ENCODE measurements at places on chromosomes 1 and 21.

DNA sequence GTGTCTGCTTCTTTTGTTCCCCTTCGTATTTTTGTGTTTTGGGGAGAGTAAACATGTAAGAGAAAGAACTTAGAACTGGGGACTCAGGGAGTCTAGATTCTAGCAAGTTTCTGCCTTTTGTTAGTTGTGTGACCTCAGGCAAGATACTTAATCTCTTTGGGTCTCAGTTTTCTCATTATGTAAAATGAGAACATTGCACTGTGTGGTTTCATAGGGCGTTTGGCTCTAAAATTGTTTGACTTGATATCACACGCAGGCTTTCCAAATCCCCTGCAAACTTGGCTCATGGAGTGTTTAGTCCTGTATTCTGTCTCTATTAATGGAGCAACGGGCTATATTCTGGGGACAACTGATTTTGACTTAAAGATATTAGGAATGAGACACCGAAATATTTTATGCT, 57.7 kb downstream of the NTNG1 start:
- peak; percentile 24 for DNase-seq

DNA sequence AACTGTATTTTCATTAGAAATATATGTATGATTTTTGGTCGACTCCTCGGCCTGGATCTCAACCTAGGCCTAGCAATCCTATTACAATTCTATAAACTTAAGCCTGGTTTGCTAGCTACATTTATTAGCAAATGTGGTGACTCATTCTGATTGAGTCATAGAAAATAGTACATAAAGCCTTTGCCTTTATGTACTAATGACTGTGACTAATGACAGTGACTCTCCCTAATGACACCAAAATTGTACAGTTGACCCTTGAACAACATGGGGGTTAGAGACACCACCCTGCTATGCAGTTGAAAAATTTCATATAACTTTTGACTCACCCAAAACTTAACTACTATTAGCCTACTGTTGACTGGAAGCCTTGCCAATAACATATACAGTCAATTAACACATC, 78.9 kb downstream of the CLEC20A start:
- peak; percentile 19 for DNase-seq

- no peak for DNase-seq
Observed at GRCh38 chr1:4634793-4635406, 19.5 kb upstream of the AJAP1 start.

- DNase-seq: no peak
Observed at GRCh38 chr21:34692458-34693020, 23.7 kb downstream of the CLIC6 start.

DNA sequence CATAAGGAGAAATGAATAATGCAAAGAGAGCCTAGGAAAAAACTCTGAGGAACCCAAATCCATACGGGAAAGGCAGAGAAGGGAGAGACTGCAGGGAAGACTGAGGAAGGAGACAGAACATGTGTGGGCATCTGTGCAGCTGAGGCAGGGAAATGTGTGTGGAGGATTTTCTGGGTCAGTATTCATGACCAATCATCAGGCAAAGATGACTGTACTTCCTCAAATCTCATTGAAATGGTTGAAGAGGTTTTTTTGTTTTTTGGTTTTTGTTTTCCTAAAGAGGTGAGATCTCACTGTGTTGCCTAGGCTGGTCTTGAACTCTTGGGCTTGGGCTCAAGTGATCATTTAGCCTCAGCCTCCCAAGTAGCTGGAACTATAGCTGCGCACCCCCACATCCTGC, 15.7 kb downstream of the DIP2A start:
- DNase-seq: no peak

- DNase-seq: no peak
Observed at GRCh38 chr1:74637296-74637695, 36.3 kb downstream of the ERICH3 start.

GRCh38 chr1:57111175-57111574, 145.4 kb upstream of the C8B start:
- DNase-seq: no peak

GRCh38 chr21:33201956-33202355, 27.8 kb upstream of the IFNAR2 start:
- DNase-seq: no peak

- DNase-seq: no peak
Observed at GRCh38 chr1:216533776-216534175, 110.5 kb upstream of the USH2A start.

- DNase-seq: no peak
Observed at GRCh38 chr1:204326771-204327300, 32.9 kb downstream of the PLEKHA6 start.

GRCh38 chr1:55055084-55055882, 15.9 kb downstream of the PCSK9 start:
- no peak for DNase-seq

DNA sequence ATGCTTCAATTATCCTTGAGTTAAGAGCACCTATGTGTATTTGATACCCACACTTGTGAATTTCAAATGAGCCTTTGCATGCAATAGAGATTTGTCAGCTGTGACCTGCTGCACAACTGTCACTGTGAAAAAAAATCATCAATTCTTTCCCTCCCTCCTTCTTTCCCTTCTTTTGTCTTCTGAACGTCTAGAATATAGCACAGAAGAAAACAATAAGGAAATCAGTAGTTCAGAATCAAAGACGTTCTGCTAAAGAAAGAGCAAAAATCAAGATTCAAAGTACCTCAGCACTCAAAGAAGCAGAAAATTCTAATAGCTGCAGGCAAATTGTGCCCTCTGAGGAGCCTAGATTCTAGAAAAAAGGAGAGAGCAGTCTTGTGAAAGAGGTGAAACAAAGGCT, 1.7 kb upstream of the FMN2 start:
- DNase-seq: no peak

DNA sequence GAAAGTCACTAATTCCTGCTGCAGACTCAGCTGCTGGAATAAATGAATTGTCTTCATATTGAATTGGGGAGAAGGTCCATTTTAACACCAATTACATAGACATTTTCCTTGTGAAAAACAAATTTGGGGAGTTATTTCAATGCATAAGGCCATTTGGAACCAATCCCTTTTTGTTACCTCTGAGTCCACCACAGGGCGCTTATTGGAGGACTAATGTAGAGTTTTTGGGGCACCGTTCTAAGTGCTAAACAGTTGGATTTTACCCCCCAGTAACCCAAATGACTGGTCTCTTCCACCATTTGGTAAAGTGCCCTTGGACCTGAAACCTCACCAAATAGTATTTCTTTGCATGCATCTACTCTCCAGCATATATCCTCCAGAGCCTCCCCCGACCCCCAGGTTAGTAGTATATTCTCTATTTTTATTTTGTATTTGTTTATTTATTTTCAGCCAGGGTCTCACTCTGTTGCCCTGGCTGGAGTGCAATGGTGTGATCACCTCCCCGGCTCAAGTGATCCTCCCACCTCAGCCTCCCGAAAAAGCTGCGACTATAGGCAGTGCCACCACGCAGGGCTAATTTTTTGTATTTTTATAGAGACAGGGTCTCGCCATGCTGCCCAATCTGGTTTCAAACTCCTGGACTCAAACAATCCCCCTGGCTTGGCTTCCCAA, 1.6 kb downstream of the PRUNE1 start:
- DNase-seq: no peak

DNA sequence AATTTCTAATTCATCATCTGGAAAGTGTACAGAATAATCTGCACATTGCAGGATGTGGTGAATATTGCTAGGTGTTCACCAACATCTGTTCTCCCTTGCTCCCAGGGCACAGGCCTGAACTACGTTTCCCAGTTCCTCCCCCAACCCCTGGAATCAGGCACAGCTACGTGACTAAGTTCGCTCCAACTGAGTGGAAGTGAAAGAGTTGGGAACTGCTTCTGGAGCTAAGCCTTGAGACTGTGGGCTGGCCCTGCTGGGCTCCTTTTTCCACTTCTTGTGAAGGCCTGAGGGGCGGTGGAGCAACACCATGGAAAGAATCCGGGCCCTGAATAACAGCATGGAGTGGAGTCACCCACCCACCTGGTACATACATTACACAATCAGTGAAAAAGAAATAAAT, 534.6 kb downstream of the SMYD3 start:
- DNase-seq: no peak

DNA sequence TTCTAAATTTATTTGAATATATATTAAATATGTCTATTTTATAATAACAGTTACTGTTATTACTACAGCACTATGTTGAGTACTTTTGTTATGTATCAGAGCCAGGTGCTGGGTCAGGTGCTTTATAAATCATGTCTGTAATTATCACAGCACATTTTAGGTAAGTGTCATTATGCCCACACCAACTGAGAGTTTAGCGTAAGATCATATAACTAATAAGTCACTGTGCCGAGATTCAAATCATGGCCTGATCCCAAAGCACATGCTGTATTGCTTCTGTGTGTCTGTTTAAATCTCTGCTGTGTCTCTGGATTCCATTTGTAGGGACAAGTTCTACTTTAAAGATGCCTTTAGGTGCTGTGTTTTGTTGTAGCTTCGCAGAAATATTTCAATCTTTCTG, 1.9 kb downstream of the GPSM2 start:
- DNase-seq: no peak

DNA sequence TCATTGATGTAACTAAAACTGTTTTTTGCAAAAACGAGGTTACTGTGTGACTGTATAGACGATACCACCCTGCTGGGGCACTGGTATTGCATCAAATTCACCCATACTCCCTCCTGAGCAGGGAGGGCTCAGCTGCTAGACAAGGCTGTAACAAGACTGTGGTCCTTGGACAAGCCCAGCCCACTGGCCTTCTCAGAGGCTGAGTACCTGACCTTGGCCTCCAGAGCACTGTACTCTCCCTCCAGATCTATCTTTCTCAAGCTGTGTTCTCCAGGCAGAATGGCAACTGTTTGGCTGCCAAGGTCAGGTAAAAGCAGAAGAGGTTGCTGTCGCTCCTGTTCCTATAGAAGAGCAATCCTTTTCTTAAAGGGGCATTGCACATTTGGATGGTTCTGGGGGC, 8.5 kb downstream of the OLFML2B start:
- DNase-seq: no peak

DNA sequence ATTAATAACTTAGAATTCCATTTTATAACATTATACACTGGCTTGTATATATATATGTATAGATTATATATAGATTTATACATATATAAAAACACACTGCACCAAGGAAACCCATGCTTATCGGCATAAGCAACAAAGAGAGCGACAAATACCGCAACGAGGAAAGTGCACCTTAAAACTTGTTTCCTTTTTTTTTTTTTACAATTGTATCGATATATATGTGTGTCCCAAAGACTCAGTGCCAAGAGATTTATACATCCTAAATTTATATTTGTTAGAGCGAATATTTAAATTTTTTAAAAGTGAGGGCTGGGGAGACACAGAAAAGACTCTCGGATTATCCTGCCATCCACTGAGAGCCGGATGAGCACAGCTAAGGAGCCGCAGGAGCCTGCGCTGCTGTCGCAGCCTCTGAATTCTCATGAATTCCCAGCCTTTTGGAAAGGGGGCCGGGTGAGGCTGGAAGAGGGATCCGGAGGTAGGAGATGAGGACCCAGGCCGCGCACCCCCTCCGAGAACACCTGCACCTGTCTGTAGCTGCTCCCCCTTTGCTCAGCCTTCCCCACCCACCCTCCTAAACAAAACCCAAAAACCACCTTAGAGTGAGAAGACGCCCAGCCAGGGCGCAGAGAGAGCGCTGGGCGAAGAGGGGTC, 5.2 kb downstream of the DMRTA2 start:
- no peak for DNase-seq

Data from AG20443 (cell line).